ENCODE measurements at places on chromosomes 1 and 21.

DNA sequence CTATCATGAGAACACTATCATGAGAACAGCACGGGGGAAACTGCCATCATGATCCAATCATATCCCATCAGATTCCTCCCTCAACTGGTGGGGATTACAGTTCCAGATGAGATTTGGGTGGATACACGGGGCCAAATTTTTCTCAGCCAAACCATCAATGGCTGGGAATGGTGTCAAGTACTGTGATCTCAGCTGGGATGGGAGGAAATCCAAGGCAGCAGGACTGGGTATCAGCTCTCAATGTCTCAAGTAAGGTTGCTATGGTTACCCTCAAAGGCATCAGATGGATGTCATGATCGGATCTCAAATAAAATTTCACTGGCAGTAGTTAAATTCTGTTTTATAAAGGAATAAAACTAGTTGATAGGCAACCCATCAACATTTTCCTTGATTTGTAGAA lies 399.0 kb downstream of the KCNT2 start:
- DNase-seq = no peak

GRCh38 chr1:236514703-236515442 lies 8.9 kb upstream of the LGALS8 start:
- no peak for DNase-seq

DNA sequence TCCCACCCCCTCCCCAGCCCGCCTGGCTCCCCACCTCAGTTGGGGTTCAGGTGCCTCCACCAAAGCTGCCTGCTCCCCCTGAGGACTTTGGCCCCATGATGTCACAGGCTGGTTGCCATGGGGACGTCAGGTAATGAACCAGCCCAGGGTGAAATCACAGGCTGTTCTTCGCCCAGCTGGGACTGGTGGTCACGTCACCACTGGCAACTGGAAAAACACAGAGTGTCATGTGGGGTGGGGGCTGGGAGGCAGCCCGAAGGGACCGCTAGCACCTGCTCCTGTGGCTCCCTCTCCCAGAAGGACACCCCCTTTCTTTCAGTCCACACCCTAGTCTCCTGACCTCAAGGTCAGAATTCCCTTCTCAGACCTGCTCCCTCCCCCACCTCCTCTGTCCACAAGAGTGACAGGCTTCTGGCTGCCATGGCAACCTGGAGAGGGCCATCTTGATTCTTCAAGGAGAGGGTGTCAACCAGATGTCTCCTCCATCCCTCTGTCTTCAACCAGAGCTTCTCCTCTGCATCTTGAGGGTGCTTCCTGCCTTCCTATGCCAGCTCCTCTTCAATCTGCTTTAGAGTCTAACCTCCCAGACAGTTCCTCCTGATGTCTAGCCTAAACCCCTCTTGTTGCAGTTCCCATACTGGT lies 6.2 kb downstream of the FAM131C start:
- no peak for DNase-seq

- peak; percentile 57 for DNase-seq
These were observed 114.3 kb downstream of the RERE start for GRCh38 chr1:8702850-8703810.

- DNase-seq = no peak
These were observed 25.6 kb downstream of the RAB4A start for GRCh38 chr1:229296541-229296941.

DNA sequence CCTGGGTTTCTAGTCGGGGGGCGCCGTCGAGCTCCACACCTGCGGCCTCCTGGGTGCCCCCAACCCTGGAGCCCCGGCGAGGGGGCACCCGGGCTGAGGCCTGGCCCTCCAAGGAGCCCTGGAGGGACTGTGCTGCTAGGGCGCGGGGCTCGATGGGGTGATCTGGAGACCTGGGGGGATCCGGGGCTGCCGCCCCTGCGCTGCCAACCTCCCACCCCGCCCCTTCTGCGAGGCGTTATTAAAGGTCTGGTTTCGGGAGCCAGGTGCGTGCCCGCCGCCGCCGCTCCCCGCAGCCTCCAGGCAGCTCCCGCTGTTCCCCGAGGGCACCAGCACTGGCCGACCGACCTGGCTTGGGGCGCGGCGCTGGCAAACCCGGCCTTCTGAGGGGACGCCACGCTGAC lies 746 bp upstream of the POFUT2 start:
- DNase-seq = no peak

DNA sequence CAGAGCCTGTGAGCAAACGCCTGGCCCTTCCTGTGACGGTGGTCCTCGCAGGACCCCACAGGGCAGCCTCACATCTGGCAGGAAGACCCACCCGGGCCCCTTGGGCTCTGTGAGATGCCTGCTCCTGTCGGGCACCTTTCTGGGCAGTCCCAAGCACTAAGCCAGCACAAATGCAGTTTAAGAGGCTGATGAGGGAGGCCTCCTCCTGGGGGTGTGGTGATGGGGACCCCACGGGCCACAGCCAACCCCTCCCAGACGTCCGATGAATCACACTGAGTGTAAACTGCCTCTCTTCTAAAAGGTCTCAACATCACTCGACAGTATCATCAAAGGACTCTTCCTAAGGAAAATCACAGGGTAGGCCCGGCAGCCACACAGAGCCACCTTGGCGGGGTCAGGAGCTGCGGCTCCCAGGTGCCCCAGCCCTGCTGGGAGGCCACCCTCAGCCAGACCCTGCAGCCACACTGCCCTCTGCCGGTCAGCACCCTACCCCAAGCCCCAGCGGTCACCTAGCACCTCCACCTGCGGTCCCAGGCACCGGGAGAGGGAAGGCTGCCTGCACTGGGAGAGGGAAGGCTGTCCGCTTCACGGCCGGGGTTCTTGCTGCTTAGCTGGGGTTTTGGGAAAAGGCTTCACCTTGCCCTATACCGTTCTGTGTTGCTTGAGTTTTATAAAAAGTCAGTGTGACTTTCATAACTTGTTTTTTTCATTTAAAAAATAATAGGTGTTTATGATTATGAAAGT lies 3.9 kb upstream of the PRKCZ start:
- no peak for DNase-seq

DNA sequence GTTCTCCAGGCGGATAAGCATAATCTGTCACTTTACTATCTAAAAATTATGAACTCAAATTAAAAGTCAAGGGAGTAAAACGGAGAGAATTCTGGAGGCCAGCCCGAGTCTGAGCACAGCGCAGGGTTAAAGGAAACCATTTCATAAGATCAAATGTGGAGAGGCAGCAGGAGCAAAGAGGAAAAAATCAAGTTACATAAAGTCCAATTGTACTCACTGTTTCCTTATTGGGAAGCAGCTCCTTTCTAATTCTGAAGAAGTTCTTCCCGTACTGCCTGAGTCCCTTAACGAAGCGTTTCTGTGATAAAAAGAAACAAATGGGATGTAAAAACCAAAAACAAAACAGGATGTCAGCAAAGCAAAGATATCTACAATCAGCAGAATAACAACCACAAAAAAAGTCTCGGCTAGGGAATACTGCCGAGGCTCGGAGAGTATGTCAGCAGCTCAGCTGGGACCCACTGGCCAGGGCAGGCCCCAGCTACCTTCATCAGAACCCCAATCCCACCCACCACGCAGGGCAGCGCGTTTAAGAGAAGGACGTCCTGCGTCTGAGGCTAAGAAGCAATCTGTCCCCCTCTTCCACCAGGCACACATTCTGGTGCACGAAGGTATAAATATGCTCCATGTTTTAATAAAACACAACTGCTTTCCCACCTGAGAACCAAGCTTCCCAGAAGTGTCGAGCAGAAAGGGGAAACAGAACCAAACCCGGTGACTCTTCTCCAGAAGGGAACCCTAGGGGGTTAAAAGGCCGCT lies 104.8 kb downstream of the SLC45A1 start:
- DNase-seq = no peak

GRCh38 chr1:71081697-71082080 lies 854 bp upstream of the ZRANB2 start:
- no peak for DNase-seq

DNA sequence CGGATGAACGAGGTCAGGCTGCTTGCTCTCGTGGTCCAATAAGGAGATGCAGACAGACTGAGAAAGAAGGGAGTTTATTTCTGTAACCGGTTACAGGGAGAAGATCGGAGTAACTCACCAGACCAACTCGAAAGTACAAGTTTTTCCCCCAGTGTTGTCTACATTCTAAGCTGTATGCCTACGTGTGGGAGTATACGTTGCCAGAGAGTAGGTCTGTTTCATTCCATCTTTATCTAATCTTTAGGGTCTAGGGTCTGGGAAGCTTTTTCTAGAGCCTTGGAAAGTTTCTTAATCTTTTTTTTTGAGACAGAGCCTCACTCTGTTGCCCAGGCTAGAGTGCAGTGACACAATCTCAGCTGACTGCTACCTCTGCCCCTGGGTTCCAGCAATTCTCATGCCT lies 4.7 kb upstream of the PADI1 start:
- DNase-seq = no peak

GRCh38 chr1:77975907-77976306 lies 3.0 kb downstream of the FUBP1 start:
- DNase-seq = no peak

DNA sequence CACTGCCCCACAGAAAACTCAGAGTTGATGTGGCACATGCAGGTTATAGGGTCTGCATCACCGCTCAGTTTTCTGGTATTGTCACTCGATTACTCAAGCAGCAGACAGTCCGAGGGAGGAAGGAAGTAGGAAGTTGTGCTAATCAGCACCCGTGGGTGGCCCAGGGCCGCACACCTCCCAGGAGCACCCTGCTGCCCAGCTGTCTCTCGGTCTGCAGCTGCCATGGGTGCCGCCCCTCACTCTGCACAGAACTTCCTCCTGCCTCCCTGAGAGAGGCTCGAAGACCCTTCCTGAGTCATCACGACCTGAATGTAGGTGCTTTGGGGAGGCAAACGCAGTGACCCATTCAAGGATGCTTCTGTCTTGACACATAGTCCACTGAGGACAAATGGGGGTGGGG lies 4.2 kb upstream of the TFF3 start:
- no peak for DNase-seq

GRCh38 chr1:206581571-206581981 lies 30.7 kb downstream of the EIF2D start:
- no peak for DNase-seq

DNA sequence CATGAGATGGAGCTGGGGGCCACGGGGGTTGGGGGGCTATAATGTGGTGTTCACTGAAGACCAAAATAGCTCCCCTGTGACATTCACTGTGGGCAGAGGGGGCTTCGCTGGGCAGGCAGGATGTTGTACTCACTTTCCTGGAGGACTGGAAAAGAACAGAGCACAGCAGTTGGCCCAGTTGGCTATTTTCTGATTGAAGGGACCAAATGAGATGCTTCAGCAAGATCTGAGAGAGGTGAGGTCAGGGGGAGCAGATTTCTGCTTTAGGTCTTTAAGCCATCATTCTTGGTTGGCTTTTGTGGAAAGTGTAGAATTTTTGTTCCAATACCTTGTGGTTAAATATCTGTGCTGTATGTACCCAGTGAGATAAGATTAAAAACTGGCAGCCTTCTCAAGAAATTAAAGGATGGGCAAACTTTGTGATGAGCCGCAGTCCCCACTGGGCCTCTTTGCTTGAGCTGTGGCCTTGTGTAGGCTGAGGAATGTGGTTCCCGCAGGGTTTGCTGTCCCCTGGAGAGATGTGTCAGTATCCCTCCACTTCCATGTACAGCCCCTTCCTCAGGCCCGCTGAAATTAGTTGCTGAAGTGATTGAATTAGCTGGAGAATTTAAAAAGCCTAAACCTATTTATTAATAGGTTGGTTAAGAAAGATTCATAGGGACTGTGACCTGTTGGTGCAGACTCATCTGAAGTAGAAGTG lies 80.7 kb downstream of the ATP5PO start:
- DNase-seq = no peak

GRCh38 chr1:245605480-245606156 lies 450.8 kb downstream of the KIF26B start:
- no peak for DNase-seq

DNA sequence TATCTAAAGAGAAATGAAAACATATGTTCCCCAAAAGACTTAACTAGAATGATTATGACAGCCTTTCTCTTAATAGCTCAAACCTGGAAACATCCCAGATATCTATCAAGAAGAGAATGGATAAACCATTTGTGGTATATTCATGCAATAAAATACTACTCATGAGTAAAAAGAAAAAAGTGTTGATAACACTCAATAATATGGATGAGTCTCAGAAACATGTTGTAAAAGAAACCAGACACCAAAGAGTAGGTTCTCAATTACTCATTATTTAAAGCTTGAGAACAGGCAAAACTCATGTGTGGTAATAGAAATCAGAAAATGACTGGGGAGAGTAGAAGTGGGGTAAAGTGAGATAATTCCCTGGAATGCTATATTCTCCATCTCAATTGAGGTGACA lies 154.1 kb downstream of the PHTF1 start:
- no peak for DNase-seq

- DNase-seq = no peak
These were observed 37.1 kb upstream of the KIF21B start for GRCh38 chr1:201060586-201060985.

DNA sequence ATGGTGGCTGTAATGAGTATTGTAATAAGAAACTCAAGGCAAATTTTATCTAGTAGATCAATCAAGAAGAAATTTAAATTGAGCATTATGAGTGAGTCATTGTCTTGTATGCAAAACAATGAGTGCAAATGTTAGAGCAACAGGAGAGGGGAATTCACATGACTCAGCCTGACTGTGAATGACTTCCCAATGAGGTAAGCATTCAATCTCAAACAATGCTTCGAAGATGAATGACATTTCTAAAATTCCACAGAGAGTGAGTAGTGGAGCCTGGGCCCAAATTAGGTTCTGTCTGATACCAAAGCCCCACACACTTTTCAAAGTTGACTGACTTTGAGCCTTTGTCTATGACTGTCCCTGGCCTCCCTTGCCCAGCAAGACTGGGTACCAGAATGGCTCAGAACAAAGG lies 738.0 kb downstream of the PTPRU start:
- no peak for DNase-seq

- DNase-seq = no peak
These were observed 133.9 kb upstream of the IGSF21 start for GRCh38 chr1:17973694-17974093.

- DNase-seq = no peak
These were observed 2.1 kb upstream of the PFKL start for GRCh38 chr21:44297525-44298290.

- DNase-seq = no peak
These were observed 435.6 kb upstream of the CHRM3 start for GRCh38 chr1:238950784-238951183.

GRCh38 chr1:53592985-53593757 lies 134.0 kb downstream of the DMRTB1 start:
- no peak for DNase-seq

DNA sequence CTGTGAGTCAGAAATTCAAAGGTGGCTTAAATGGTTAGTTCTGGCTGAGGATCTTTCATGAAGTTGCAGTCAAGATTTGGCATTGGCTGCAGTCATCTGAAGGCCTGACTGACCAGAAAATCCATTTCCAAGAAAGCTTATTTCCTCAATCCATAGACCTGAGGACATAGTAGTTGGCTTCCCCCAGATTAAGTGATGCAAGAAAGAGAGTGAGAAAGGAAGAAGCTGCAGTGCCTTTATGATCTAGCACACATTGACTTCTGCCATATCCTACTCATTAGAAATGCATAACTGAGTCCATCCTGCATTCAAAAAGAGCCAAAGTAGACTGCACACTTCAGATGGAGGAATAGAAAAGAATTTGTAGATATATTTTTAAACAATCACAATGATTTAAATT lies 222.6 kb downstream of the COL24A1 start:
- no peak for DNase-seq
